ENCODE measurements at places on chromosomes 1 and 21.

DNA sequence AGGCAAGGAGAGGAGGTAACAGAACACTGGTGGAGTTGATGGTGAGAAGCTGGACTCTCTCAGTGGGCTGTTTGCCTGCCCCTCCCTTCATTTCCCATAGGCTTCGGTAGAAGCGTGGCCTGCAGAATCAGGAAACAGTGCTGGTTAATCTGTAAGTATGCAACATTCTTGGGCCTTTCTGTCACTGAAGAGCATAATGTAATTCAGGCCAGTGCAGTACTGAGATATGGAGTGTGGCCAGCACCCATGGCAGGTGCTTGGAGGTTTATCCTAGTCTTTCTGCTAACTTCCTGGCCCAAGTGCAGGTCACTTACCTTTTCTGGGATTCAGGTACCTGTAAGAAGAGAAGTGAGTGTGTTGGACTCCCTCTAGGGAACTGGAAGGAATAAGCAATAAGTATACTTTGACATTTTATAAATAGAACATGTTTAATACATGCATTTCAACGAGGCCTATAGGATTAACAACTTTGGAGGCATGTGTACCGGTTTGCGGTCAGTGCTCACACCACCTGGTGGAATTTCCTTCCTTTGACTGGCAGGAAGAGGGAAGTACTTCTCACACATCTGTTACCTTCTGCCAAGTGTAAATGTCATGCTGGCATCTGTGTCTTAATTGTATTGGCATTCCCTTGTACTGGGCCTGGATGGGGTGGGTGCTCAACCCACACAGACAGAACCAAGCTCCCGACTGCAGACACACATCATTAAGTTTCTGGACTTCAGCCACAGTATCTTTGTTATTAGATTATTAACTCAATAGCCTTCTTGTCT, 105.5 kb downstream of the KIF26B start:
- ATAC-seq: no peak

DNA sequence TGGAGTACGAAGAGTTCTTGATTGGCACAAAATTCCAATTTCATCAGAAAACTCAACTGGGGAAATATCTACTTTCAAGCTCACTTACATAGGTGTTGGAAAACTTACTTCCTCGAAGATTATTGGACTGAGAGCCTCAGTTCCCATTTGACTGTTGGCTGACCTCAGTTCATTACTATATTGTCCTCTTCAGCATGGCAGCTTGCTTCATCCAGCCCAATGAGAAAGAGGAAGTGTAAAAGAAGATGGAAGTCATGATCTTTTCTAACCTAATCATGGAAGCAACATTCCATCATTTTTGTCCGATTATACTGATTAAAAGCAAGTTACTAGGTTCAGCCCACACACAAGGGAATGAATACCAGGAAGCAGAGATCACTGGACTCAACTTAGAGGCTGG, 49.4 kb downstream of the HSD3B1 start:
- ATAC-seq: no peak

GRCh38 chr1:43683560-43683959, 23.8 kb upstream of the ST3GAL3 start:
- ATAC-seq: no peak

- ATAC-seq: no peak
These were observed 6.6 kb downstream of the KLHDC8A start for GRCh38 chr1:205350124-205350523.

DNA sequence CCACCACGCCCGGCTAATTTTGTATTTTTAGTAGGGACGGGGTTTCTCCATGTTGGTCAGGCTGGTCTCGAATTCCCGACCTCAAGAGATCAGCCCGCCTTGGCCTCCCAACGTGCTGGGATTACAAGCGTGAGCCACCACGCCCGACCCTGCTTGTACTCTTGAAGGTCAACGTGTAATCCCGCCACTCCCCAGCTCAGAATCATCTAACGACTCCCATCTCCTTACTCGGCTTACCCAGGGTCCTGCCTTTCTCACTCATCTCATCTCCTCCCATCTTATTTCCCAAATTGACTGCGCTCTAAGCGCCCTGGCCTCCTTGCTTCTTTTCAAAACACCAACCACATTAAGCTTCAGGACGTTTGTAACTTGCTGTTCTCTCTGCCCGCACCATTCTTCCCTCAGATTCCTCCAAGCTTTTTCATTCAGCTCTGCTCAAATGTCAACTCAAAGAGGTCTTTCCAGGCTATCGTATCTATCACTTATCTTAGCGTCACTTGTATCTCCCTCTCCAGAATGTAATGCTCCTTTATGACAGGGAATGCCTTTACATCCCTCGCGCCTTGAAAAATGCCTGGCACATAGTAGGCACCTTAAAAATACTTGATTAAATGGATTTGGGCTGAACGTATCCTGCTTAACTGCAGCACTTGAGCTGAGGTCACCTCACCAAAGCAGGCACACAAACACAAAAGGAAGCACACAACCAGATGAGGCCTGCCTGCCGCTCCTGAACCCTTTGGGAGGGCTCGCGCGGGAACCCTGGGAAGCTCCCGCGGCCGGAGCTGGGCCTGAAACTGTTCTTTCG, 1.4 kb upstream of the USP1 start:
- no peak for ATAC-seq

DNA sequence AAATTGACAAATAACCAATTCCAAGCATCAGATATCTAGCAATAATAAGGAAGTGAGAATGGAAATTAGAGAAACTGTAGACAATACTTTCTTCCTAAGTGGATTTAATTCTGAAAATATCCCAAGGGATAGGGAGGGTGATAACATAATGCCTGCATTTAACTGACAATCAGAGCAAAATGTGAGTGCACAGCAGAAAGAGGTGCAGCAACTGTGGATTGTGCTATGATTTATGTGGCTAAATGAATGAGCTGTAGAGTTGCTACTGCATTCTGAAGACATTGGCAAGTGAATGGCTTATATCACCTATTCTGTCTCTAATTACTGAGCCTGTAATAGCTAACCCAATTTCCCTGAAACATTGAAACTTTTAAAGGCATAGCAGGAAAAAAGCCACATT, 39.0 kb downstream of the OLFM3 start:
- no peak for ATAC-seq

DNA sequence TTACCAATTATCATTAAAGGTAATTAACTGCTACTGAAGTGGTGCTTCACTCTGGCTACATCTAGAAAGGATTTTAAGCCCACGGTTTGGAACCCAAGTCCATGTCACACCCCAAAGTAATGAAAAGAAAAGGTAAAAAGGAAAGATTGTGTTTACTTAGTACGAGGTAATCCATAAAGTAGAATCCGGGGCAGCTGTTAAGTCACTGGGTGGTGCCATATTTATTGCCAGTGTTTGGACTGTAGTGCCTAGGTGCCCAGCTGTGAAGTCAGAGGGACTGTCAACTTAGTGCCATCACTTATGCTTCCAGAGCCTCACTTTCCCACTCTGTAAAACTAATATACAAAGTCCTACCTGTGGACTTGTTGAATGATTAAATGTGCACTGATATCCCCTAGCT, 52.2 kb upstream of the GRHL3 start:
- ATAC-seq: no peak

DNA sequence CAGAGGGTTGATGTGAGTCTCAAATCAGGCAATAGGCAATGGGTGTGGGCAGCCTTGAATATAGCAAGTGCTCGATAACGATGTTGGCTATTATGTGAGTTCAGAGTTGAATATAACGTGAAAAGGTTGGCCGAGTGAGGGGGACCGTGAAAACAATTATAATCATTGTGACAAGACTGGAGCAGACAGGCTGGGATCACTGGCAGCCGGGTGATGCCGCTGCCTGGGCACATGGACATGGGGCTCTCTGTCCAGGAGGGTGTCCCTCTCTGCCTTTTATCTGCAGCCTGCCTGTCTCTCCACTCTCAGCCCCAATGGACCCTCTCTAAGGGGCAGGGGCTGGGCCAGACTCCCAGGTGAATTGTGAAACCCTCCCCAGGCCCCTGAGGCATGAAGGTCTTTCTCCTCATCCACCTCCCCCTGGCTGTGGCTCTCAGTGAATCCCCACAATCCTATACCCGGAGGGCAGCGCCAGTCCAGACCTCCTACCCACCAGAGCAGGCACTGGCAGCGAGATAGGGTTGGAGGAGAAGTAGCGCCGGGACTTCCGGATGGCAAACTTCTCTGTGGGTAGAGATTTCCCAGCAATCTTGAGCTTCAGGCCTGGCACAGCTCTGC, 36.4 kb downstream of the TTC39A start:
- ATAC-seq: no peak

- ATAC-seq: no peak
These were observed 24.3 kb downstream of the LDLRAP1 start for GRCh38 chr1:25567710-25568089.

DNA sequence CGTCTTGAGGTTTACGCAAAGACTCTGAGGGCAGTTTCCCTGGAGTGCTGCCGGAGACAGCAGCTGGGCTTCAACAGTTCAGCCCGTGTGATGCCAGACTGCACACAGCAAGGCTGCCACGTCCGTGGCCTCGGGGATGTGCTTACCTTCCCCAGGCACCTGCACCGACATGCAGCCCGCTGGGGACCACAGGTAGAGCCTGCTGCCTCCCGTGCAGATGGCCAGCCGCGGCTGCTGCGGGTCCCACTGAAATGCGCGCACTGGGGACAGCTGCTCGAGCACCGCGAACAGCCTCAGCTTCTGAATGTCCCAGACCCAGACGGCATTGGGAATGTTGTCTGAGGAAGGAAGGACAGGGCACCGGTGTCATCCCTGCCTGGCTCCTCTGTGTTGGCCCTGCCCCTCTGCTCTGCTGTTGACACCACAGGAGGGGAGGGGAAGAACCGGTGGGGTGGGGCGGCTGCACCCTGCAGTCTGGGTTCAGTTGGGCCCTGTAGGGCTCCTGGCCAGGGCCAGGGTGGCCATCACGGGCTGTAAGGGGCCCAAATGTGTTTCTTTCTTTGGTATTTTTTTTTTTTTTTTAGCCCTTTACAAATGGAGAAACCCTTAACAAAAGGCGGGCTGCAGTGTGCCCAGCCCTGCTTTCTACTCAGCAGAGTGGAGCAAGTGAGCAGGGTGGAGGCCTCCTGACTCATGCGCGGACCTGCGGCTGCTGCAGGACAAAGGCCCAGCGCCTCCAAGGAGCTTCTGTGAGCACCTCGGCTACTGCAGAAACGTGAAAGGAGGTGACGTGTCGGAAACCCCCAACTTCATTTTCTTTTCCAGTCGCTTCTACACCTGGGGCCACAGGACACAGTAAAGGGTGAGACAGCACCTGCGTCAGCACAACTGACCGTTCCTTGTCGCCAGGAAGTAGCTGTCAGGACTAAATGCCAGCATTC, 6.8 kb downstream of the TPRG1L start:
- ATAC-seq: no peak

DNA sequence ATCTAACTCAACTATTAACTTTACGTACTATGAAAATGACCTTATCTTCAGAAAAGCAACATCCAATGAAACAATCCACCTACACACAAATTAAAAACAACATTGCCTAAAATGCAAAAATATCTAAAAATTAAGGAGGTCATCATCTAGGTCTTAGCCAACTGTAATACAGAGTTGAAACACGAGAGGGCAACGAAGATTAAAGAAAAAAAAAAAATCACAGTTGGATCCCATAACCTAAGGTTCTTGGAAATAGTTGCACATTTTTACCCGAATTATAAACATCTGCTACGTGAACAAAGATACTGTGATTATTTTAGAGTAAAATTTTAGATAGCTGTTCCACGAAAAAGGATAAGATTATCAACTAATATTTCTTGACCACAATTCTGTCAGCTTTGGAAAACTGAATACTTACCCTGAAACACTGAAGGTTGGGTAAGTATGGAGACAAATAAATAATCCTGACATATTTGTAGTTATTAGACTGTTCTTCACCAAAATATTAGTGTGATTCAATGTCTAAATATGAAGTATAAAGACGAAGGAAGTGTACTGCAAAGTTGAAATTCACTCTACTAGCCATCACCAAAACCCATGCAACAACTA, 88.0 kb upstream of the AK4 start:
- ATAC-seq: peak; percentile 30

- ATAC-seq: no peak
These were observed 5.0 kb upstream of the TMEM200B start for GRCh38 chr1:29128739-29129138.

DNA sequence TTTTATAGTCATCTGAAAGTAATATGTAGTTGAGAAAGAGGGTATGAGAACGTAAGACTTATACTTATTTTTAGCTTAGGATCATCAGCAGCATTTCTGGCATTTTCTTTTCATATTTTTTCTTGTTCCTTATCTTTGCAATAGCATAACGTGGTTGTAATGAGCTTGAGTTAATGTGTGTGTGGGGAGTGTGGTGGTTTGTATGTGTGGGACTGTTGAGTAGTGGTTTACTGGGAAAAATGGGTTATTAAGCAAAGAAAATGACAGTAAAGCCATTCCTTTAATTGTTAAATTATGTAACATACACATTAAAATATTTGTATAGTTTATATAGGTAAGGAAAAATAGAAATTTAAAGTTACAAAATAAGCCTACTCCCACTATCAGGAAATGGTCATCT, 15.2 kb downstream of the PIP5K1A start:
- ATAC-seq: no peak

- no peak for ATAC-seq
These were observed 233.3 kb upstream of the C1orf174 start for GRCh38 chr1:4133297-4133938.

GRCh38 chr1:109959974-109960744, 24.4 kb upstream of the AHCYL1 start:
- no peak for ATAC-seq

- ATAC-seq: no peak
These were observed 26.4 kb upstream of the PPP1R15B start for GRCh38 chr1:204437796-204438570.

DNA sequence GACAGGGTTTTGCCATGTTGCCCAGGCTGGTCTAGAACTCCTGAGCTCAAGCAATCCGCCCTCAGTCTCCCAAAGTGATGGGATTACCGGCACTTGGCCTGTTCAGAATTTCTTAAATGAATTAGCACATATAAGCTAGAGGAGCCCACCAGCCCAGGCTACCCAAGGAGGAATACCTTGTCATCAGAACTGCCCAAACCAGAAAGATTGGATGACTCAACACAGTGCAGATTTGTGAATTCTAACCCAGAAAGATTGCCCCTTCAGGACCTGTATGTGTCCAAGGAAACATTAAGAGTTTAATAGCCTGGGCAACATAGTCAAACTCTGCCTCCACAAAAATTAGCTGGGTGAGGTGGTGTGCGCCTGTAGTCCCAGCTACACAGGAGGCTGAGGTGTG, 14.0 kb upstream of the LIN9 start:
- no peak for ATAC-seq

- ATAC-seq: no peak
These were observed 116.2 kb downstream of the HMCN1 start for GRCh38 chr1:185850366-185850765.

- no peak for ATAC-seq
These were observed 64.8 kb downstream of the PIK3R3 start for GRCh38 chr1:46067652-46068051.

- no peak for ATAC-seq
These were observed 1199.5 kb upstream of the TMPRSS15 start for GRCh38 chr21:19603011-19603593.

- ATAC-seq: no peak
These were observed 133.7 kb upstream of the RUNX3 start for GRCh38 chr1:25063591-25064416.
